ENCODE measurements at places on chromosomes 7 and 10. TPM values are rescaled to one million over a fixed set of nuclear protein-coding genes. Genes with fewer than 3 reads are reported as not detected.

KLF14 gene
- polyA plus RNA-seq = not detected

SUFU gene
- 11.0 TPM for polyA plus RNA-seq

KIN gene
- 10.2 TPM for polyA plus RNA-seq

HOXA3 gene
- 1.6 TPM for polyA plus RNA-seq

NKX1-2 gene
- polyA plus RNA-seq = not detected

STRIP2 gene
- polyA plus RNA-seq = 1.7 TPM

TUBB8 gene
- not detected for polyA plus RNA-seq

- no peak for DNase-seq
Measured at GRCh38 chr10:83880252-83880791, 259.0 kb upstream of the GHITM start.

- no peak for DNase-seq
Measured at GRCh38 chr10:120799849-120800248, 51.3 kb upstream of the WDR11 start.

DNA sequence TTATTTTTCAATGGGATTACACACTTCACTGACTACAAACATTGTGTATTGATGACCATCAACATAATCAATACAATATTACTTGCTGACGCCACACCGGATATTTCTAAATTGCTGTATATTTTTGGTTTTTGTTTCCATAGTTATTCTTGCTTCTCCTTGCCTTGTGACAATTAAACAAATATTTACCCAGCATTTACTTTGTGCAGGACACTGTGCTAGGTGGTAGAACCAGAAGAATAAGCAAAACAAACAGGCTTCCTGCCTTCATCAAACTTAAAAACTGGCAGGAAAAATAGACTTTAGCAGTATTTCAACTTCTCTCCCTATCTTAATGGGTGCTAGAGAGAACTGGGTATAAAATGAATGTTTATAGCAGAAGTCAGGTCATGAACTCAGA, 50.6 kb downstream of the ZNF277 start:
- DNase-seq = no peak

DNA sequence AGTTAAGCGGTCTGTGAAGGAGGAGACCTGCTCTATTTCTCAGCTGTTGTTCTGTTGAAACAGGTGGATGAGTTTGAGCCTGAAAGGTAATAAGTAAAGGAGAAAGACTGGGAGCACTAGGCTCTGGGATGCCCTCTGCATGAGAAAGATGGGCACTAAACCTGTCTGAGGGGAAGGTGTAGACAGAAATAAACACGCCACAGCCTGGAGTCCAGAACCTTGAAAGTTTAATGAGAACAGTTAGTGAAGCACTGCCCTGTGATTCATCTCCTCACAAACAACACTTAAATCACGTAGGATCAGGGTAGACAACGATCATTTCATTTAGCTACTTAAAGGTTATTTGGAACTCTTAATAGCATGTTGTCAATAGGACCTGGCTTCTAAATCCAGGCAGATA, 193.1 kb downstream of the PHTF2 start:
- DNase-seq = no peak

GRCh38 chr10:58554316-58554715, 41.6 kb downstream of the BICC1 start:
- DNase-seq = no peak

DNA sequence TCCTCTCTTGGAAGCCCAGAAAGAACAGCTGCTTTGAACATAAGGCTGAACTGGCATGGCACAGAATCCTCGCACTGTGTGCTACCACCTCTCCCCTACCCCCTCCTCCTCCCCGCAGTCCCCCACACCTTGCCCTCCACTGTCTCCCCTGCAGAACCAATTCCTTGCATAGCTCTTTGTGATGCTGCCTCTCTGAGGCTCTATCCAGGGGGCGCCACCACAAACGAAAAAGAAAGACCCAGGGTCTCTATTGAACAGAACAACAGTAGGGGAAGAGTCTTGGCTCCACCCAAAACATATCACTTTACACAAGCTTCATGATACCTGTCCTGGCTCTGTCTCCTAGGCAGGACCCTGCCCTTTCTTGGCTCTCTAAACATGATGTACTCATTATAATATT, 26.2 kb upstream of the EBLN1 start:
- no peak for DNase-seq

- DNase-seq = no peak
Measured at GRCh38 chr10:122571892-122572291, 11.3 kb downstream of the DMBT1 start.

- no peak for DNase-seq
Measured at GRCh38 chr10:48390933-48391845, 84.7 kb downstream of the MAPK8 start.

GRCh38 chr10:123974406-123974805, 82.8 kb upstream of the CPXM2 start:
- DNase-seq = no peak

- DNase-seq = no peak
Measured at GRCh38 chr10:72318418-72319262, 36.1 kb downstream of the DNAJB12 start.

DNA sequence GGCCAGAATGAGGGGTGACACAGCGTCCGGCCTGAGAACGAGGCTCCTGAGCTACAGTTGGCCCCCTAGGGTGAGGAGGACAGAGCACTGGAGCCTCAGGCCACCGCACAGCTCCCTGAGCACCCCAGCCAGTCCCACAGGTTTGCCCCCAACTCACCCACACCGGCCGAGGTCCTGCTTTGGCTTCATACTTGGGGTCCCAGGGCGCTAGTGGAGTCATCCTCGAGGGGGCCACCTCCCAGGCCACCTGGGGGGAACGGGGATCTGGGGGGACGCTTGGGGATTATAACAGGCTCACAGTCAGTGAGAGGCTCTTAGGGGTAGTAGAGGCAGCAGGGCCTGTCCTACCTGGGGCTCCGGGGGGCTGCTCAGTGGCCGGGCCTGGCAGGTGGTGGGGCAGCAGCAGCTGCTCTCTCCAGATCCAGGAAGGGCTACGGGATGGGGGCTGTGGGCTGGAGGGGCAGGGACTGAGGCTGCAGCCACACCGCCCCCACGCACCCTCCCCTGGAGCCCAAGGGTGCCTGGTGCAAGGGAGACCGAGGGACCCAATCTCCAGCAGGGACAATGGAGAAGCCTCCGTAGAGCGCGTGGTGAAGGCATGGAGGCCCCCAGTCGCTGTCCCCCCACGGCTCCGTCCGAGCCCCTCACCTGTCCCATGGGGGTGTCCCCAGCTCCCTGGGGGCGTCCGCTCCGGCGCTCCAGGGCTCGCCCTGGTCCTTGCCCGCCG, 588 bp downstream of the SAP25 start:
- DNase-seq = no peak

GRCh38 chr10:16521311-16522016, at the start of gene C1QL3:
Gene C1QL3 (minus strand): TSS chr10:16521879. CDS start chr10:16521065, 814 bp downstream.
- DNase-seq = no peak

DNA sequence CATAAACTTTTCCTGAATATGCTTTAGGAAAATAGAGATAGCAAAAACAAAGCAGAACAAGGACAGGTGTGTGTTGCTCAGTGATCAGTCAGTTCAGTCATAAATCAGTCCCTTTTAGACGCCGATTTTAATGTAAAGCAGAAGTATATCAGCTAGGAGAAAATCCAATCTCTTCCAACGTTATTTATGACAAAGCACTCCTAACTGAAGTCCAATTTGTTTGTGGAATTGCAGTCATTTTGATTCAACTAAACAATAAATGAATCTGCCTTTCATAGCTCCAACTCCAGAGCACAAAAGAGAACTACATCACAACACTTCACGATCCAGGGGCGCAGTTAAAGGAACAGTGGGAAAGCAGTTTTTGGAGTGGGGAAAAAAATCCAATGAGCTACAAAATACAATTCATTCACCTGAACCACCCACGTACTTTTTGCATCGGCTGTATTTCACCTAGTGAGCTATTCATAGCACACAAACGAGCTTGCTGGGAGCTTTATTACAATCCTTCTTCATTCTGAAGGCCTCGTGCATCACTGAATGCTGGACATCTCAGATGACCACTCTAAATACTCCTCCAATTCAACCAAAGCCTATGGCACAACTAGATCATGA, 151.3 kb downstream of the LRRN3 start:
- DNase-seq = no peak

DNA sequence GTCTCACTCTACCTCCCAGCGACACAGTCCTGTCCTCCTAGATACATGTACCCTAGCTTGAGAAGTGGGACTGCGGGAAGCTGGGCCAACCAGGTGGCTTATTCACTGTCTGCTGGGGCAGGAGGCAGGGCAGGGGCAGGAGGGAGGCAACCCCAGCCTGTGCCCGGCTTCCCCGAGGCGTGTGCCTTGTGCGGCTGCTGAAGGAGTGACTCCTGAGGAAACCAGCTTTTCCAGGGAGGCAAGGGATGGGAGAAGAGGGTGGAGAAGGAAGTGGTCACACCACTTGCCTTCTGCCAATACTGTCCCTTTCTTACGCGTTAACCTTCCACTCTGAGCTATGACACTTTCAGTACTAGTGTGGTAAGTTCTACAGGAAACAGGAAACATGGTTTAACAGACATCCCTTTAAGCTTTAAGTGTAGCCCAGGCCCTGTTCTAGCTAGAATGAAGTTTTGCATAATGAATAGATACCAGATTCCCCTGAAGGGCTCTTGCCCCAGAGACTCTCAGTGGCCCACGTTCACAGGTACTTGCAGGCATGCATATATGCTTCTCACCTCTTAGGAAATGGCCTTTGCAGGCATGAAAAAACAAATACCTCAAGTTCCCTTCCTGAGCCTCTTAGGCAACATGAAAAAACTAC, 40.6 kb downstream of the SYPL1 start:
- DNase-seq = no peak
